Right renal cortex interstitium (tissue), 3 donors: ENCODE measurements at places on chromosomes 4 and X. TPM values are rescaled to one million over a fixed set of nuclear protein-coding genes. Genes with fewer than 3 reads are reported as not detected.

- DNase-seq: no peak
Observed at GRCh38 chr4:5707366-5707765, 993 bp downstream of the EVC2 start.

GRCh38 chr4:70630162-70630561, 1.6 kb downstream of the ENAM start:
- no peak for DNase-seq

- no peak for DNase-seq
Observed at GRCh38 chrX:72052415-72053090, 79.2 kb downstream of the RTL5 start.

MAGEA11 gene
- polyA plus RNA-seq: not detected
